GM23338 (cell line): ENCODE measurements at places on chromosomes 7 and 10. TPM values are rescaled to one million over a fixed set of nuclear protein-coding genes. Genes with fewer than 3 reads are reported as not detected.

DNA sequence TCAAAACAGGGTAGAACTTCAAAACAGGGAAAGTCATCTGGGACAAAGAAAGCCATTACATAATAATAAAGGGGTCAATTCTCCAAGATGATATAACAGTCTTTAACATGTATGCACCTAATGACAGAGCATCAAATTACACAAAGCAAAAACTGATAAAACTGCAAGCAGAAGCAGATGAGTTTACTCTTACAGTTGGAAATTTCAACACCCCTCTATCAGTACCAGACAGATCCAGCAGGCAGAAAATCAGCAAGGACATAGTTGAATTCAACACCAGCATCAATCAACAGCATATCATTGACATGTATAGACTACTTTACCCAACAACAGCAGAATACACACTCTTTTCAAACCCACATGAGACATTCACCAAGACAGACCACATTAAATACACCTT is 233.0 kb upstream of the NEBL start:
- H3K4me3 ChIP-seq: no peak overlapping the region
- no peaks in the 10 kb centered on the region for H3K36me3 ChIP-seq
- no peak overlapping the region for H3K27ac ChIP-seq
- no peaks in the 10 kb centered on the region for H3K27me3 ChIP-seq
- no peak for DNase-seq

GRCh38 chr10:77763453-77764430 is 126.1 kb upstream of the KCNMA1 start:
- H3K36me3 ChIP-seq: no peaks in the 10 kb centered on the region
- H3K4me3 ChIP-seq: no peak overlapping the region
- no peaks in the 10 kb centered on the region for H3K4me1 ChIP-seq
- H3K27ac ChIP-seq: 0 out of 2 replicates have a peak overlapping the region, but pooled peaks have one; percentile 55

GRCh38 chr10:30432622-30433305 is 1.2 kb upstream of the MAP3K8 start:
- H3K4me3 ChIP-seq: peak overlapping the region; percentile 79
- H3K27ac ChIP-seq: peak overlapping the region; percentile 80; the same call in 1 of the 2 replicates
- peaks cover 42% of the 10 kb centered on the region for H3K27me3 ChIP-seq
- H3K4me1 ChIP-seq: peaks cover 40% of the 10 kb centered on the region
- peak; percentile 34 for DNase-seq
- H3K36me3 ChIP-seq: no peaks in the 10 kb centered on the region

DNA sequence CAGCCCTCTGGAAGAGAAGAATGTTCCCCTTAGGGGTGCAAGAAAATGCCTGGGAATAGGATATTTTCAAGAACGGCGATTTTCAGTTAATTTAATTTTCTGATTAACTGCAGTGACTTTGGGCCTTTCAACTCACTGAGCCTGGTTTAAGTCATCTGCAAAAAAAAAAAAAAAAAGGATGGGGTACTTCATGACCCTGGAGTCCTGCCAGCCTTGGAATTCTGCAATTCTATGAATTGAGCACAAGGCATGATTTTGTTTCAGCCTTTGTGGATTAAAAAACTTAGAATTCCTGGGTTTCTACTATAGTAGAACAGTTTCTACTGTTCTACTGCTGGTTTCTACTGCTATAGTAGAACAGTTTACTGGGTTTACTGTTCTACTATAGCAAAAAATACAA is 58.3 kb upstream of the CALD1 start:
- H3K4me1 ChIP-seq: no peaks in the 10 kb centered on the region
- no peak for DNase-seq
- no peak overlapping the region for H3K4me3 ChIP-seq
- H3K27me3 ChIP-seq: no peaks in the 10 kb centered on the region

- H3K27me3 ChIP-seq: no peaks in the 10 kb centered on the region
- no peak overlapping the region for H3K27ac ChIP-seq
- H3K36me3 ChIP-seq: no peaks in the 10 kb centered on the region
- peaks cover 9% of the 10 kb centered on the region for H3K4me1 ChIP-seq
- no peak overlapping the region for H3K4me3 ChIP-seq
Observed at GRCh38 chr10:7480742-7481367, 70.0 kb upstream of the SFMBT2 start.

DNA sequence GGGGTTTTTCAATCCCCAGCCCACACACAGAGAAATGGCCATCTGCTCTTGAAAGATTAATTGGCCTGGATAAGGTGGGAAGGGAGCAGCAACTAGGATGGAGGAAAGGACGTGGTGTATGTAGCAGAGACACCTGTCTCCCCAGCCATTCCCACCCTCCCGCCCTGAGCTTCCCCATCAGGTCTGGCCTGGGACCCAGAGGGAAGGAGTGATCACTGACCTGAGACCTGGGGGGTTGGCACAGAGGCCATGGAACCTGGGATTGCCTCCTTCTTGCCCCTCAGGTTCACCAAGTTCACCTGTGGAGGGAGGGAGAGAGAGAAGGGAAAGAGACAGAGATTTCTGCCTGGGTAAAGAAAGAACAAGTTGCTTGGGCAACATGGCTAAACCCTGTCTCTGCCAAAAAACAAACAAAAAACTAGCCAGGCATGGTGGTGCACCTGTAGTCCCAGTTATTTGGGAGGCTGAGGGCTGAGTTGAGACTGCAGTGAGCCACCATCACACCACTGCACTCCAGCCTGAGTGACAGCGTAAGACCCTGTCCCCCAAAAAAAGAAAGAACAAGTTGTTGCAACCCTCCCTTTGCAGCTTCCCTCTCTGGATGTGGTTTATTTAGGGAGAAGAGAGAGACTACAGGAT is 11.3 kb upstream of the TRPV6 start:
- H3K4me3 ChIP-seq: no peak overlapping the region
- no peaks in the 10 kb centered on the region for H3K4me1 ChIP-seq
- H3K27ac ChIP-seq: no peak overlapping the region

SLC26A3 gene
- polyA plus RNA-seq: not detected in 2 replicates

ZNF365 gene
- polyA plus RNA-seq: 0.19 and 0.42 TPM in 2 replicates
